ENCODE measurements at places on chromosomes 4 and X.

- no peak for DNase-seq
Measured at GRCh38 chrX:131046596-131046995, 11.6 kb upstream of the ARHGAP36 start.

GRCh38 chrX:148695255-148695654 is 194.8 kb downstream of the AFF2 start:
- no peak for DNase-seq

- no peak for DNase-seq
Measured at GRCh38 chr4:17817027-17817426, 6.2 kb downstream of the NCAPG start.

- DNase-seq = no peak
Measured at GRCh38 chr4:8737075-8737474, 134.6 kb downstream of the HMX1 start.

GRCh38 chr4:125750399-125750798 is 435.6 kb downstream of the FAT4 start:
- DNase-seq = no peak

- no peak for DNase-seq
Measured at GRCh38 chrX:9622128-9622527, 143.5 kb downstream of the GPR143 start.

GRCh38 chr4:48909697-48910096 is 3.1 kb upstream of the OCIAD2 start:
- DNase-seq = no peak

- DNase-seq = peak; percentile 19
Measured at GRCh38 chr4:115113506-115114106, at the start of gene NDST4. Gene NDST4 (minus strand): TSS chr4:115113620. CDS start chr4:115077036, 36,584 bp downstream.

DNA sequence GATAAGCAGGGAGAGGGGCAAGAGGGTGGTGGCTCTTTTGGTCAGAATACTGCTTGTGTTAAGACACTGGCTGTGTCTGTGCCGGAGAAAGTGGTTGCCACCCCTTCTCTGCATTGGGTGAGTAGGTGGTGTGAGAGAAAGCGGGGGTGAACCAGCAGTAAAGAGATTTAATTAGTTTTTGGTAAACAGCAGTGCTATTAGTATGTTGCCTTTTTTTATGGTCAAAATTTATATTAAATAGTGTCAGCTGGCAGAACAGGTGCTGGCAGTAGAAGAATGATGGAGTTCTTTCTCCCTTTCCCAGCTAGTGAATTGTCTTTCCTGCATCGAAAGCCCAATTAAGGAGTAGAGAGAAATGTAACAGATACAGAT is 181.6 kb downstream of the LARP7 start:
- no peak for DNase-seq

GRCh38 chr4:105544520-105545286 is 7.7 kb upstream of the ARHGEF38 start:
- DNase-seq = no peak

GRCh38 chr4:124530464-124531077 is 182.0 kb downstream of the ANKRD50 start:
- no peak for DNase-seq

DNA sequence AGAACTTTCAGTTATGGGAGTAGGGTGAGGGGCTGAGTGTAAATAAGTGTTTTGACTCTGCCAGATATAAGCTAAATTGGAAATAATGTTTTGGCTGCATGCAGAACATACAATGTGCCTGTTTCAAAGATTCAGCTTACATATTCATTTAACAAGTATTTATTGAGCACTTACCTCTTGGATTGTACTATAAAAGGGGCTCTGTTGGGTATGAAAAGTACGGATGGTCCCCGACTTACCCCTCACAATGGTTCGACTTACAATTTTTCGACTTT is 799 bp upstream of the AIFM1 start:
- DNase-seq = no peak

- DNase-seq = no peak
Measured at GRCh38 chrX:119783026-119783425, 8.4 kb downstream of the RPL39 start.

DNA sequence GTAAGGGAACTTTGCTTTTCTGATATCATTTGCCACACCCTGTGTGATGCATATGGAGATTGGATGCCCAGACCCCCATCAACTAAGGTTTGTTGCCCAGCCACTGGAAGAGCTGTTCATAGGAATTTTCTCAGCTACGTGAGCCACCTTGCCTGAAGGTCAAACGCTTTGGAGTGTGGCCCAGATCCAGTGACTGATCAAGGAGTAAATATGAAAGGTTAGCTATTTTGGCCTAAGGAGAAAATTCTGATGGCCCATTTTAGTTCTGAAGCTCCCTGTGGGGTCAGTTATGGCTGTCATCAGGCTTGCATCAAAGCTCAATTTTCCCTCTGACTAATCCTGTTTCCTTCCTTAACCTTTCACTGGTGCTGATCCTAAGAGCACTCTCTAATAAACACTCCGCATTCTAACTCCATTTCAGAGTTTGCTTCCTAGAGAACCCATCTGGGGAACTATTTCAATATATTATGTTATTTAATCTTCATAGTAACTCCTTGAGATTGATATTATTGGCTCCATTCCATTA is 407.7 kb downstream of the SPRY1 start:
- DNase-seq = no peak

DNA sequence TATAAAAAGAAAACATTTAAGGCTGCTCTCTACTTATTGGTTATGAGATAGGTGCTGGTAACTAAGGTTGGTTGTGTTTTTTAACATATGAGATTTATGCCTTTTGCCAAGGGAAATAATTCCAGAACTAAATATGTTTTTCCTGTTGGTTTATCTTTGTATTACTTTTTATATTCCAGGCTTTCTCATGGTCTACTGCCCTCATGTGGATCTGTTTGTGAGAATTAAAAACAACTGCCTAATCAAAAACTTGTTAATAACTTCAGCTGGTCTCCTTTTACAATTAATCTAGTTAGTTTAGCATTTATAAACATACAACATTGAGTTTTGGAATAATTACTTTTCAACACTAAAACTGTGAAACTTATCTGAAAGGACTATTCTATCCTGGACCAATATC is 1208.3 kb downstream of the ADGRL3 start:
- DNase-seq = no peak

DNA sequence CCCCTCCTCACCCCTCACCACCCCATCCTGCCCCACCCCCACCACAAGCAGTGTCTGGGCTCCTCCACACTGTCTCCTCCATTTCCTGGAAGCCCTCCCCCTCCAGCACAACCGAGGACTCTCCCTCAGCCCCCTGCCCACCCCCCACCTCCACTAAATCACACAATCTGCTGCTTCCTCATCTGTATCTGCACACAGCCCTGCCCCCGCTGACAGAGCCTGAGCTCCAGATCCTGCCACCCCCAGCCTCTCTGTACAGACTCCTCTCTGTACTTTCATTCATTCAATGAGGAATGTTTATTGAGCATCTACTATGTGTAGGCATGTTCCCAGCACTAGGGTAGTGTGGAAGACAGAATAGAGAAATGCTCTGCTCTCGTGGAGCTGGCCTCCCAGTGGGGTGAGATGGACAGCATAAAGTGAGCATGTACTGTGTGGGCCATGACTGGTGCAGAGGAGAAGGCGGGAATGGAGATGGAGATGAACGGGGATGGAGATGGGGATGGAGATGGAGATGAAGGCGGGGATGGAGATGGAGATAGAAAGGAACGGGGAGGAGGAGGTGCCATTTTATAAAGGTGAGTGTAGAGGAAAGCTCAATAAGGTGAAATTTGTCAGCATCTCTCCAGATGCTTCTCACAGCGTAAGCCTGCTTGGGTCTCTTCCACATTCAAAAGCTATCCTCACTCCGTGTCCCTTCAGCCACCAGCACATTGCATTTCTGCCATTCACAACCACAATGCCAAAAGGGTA is 2.5 kb upstream of the PPP2R2C start:
- DNase-seq = no peak

- DNase-seq = no peak
Measured at GRCh38 chr4:80029364-80029763, 43.7 kb downstream of the ANTXR2 start.
